Activated CD4-positive, alpha-beta T cell treated with anti-CD3 and anti-CD28 coated beads for 1 hour (primary cell): ENCODE measurements at places on chromosomes 12 and 14.

GRCh38 chr12:114826244-114826643 is 142.3 kb upstream of the TBX3 start:
- DNase-seq, result no peak

DNA sequence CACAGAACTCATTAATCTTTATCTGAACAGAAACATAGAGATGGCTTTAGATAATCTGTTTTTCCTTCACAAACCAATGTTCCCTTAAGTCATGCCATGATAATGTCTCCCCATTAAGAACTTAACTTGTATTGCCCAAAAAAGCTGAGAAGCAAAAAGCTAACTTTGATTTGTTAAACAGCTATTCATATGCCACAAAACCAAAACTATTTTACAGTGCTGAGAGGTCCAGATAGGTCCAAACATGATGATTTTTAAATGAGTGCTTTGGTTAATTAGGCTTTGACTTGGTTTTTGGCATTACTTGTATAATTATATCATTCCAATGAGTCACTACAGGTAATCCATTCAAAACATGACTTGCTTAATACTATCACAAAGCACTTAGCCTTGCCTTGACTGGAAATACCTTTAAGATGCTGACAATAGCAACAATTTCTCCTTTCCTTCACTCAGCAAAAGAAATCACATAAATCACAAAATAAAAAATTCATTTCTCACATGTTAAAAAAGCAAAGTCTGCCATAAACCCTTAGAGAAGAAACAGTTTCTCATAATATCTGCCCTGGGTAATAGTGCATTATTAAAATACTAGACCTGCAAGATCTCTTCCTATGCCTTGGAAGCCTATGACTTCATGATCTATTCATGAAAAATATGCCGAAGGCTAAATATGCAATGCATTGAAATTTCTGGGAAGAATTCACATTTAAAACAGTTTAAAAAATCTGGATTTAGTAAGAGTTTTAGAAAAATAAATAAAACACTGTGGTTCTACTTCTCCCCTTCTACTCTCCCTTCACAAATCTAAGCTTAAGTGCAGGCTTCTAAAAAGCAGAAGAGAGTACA is 52.0 kb upstream of the SAV1 start:
- no peak for DNase-seq

GRCh38 chr14:62661818-62662217 is 383.4 kb downstream of the KCNH5 start:
- no peak for DNase-seq

GRCh38 chr12:86530996-86531655 is 274.9 kb upstream of the MGAT4C start:
- no peak for DNase-seq
